ENCODE measurements at places on chromosomes 5 and 9. TPM values are rescaled to one million over a fixed set of nuclear protein-coding genes. Genes with fewer than 3 reads are reported as not detected.

DNA sequence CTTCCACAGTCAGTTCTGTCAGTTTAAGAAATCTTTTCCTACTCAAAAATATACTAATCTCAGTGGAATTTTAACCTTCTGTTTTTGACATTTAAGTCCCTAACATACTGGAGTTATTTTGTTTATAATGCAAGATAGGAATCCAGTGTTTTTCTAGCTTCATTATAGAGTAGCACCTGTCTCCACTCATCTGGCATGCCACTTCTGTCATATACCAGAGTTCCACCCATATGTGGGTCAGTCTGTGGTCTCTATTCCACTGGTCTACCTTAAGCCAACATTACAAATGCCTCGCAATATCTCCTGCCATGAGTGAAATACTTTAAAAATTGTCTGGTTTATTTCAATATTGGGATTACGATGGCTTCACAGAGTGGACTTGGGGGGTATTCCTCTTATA, 42.9 kb downstream of the RNF145 start:
- DNase-seq = no peak

GRCh38 chr5:117829646-117830045, 1158.7 kb downstream of the DTWD2 start:
- no peak for DNase-seq

Gene RAD17
- total RNA-seq = 17.2 TPM

DNA sequence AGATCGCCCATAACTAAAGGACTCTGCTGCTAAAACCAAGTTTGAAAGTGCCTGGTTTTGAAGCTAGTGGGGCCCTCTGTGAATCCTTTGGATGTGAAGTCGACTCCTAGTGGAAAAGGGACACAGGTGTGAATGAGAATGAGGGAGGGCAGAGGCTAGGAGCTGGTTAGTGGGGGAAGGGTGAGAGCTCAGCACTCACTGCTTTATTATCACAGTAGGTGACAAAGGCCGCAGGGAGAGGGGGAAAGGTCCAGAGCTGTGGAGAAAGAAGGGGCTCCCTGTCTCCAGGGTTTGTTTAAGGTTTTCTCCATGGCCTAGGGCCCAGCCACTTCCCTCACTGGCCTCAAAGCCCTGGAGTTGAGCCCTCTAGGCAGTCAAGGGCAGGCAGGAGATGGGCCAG, 3.5 kb downstream of the HDHD3 start:
- DNase-seq = no peak

Gene MAP1B
- total RNA-seq = 6.4 TPM

Data from left colon (tissue), 2 donors.